ENCODE measurements at places on chromosomes 3 and 15.

- DNase-seq, result no peak
These were observed 398.4 kb upstream of the KCNMB2 start for GRCh38 chr3:178137831-178138230.

GRCh38 chr3:12986986-12987385, 86.2 kb downstream of the IQSEC1 start:
- no peak for DNase-seq

- DNase-seq, result no peak
These were observed 14.0 kb downstream of the UBE2E1 start for GRCh38 chr3:23819599-23820360.

DNA sequence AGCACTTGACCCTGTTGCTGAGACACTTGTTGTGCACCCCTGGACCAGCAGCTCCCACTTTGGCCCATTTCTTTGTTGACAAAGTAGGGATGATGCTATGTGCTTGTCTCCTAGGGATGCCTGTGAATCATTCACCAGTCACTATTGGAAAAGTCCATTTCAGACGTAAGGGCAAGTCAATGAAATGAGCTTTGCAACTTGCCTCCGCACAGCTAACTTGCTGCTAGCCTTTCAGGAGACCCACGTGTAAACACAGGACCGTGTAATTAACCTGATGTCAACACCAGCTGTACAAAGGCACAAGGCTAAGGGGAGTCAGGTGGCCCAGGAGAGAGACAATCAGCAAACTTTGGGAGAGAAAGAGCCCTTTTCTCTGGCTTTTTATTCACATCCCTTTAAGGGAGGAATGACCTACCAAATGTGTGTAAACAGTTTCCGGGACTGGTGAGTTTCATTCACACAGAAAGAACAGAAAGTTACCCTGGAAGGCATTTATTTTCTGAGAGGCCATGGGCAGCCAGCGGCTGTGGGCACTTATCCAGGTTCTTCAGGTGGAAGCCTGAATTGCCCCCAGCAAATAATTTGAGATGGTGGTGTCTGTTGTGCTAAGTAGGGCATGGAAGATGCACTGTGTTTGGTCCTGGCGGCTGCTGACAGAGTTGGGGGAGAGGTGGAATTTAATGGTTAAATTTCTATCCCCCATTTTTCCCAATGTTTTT, 54.0 kb downstream of the TIPARP start:
- DNase-seq, result no peak
